ENCODE measurements at places on chromosomes 1 and 21.
A peak's percentile ranks its signal among the peaks of the same experiment; 100 is the strongest.

GRCh38 chr1:230303822-230304221, 122.3 kb downstream of the PGBD5 start:
- DNase-seq: peak; percentile 27

GRCh38 chr1:241696172-241696814, 44.2 kb downstream of the WDR64 start:
- no peak for DNase-seq

DNA sequence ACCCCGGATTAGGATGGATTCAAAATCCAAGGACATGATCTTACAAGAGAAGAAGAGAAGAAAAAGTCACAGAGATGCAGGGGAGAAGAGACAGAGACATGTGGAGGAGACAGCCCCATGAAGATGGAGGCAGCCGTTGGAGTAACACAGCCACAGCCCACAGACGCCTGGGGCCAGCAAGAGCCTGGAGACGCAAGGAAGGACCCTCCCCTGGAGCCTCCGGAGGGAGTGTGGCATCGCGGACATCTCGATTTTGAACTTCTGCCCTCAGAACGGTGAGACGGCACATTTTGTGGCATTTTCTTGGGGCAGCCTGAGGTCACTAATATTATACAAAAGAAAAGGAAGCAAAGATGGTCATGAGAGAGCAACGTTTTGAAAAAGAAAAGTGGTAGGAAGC, 28.8 kb downstream of the ABCG1 start:
- no peak for DNase-seq

GRCh38 chr1:209158851-209159250, 424.7 kb upstream of the CAMK1G start:
- DNase-seq: no peak

GRCh38 chr21:25818121-25818520, 83.3 kb downstream of the GABPA start:
- no peak for DNase-seq

GRCh38 chr1:33228935-33229487, 27.3 kb upstream of the ZNF362 start:
- DNase-seq: peak; percentile 92

Data from GM04504 (cell line).